ENCODE measurements at places on chromosomes 11 and 22. TPM values are rescaled to one million over a fixed set of nuclear protein-coding genes. Genes with fewer than 3 reads are reported as not detected.

Gene USH1C
- not detected for total RNA-seq

Gene OR52I1
- not detected for total RNA-seq

Gene TSPO
- 94.7 TPM for total RNA-seq

Gene CFL1
- 960 TPM for total RNA-seq

Gene PARVG
- total RNA-seq: not detected

Gene IFITM1
- total RNA-seq: 24.2 TPM

Gene KRTAP5-9
- not detected for total RNA-seq

Gene MYH9
- 783 TPM for total RNA-seq

Gene B4GALNT4
- total RNA-seq: 6.1 TPM

Gene CCDC134
- 7.0 TPM for total RNA-seq

All from IMR-90 (cell line).